ENCODE measurements at places on chromosomes 2 and 18. TPM values are rescaled to one million over a fixed set of nuclear protein-coding genes. Genes with fewer than 3 reads are reported as not detected.

DNA sequence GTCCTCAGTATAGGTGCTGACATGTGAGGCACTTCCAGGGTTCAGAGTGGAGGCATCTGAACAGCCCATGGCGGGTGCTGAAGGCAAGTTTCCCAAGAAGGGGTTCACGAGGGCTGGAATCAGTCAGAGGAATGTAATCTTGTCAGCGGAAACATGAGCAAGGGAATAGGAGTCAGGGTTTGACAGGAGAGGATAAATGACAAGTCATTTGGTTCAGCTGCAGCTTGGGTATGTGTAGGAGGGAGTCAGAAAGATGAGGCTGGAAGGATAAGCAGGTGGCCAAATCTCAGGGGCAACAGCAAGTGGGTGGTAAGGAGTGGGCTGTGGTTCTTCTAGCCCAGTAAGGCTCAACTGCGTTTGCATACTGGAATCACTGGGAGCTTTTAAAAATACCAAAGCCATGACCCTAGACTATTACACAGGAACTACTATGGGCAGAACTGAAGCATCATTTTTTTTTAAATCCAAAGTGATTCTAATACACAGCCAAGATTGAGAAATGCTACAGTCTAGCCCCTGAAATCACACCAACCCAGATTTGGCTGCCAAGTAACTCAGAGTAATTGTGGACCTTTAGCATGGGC lies 41.8 kb upstream of the NAB1 start:
- DNase-seq = no peak

DNA sequence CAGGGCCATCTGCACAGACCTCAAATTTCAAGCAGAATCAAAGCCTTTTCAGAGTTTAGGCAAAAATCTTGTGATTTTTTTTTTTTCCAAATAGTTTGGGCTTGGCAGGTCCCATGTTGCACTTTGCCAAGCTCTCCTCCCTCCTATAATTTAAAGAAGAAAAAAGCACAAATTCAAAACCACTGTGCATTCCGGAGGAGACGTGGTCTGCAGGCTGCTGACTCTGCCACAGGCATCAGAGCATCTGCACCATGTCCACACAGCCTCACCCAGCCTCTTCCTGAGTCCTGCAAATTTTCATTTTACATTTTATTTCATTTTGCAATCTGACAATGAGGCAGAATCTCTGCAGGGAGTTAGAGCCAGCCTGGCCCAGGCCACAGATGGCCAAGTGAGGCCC lies 15.7 kb upstream of the GPC1 start:
- no peak for DNase-seq

GRCh38 chr2:160472839-160473251 lies 20.8 kb downstream of the RBMS1 start:
- DNase-seq = no peak

MRO gene
- not detected for total RNA-seq

THAP4 gene
- total RNA-seq = 68.2 TPM

REEP1 gene
- total RNA-seq = 0.14 TPM

CFAP65 gene
- not detected for total RNA-seq

REG1B gene
- total RNA-seq = not detected

SEMA4F gene
- total RNA-seq = 7.1 TPM
